ENCODE measurements at places on chromosomes 4 and X. TPM values are rescaled to one million over a fixed set of nuclear protein-coding genes. Genes with fewer than 3 reads are reported as not detected.

The FOXR2 gene
- not detected for total RNA-seq

The TRIM61 gene
- total RNA-seq, result 4.5 TPM

The SLC2A9 gene
- total RNA-seq, result 2.3 TPM

GRCh38 chrX:10926891-10927290 lies 184.2 kb upstream of the HCCS start:
- peak; percentile 57 for DNase-seq

GRCh38 chr4:5032813-5033212 lies 13.6 kb upstream of the CYTL1 start:
- DNase-seq, result no peak

DNA sequence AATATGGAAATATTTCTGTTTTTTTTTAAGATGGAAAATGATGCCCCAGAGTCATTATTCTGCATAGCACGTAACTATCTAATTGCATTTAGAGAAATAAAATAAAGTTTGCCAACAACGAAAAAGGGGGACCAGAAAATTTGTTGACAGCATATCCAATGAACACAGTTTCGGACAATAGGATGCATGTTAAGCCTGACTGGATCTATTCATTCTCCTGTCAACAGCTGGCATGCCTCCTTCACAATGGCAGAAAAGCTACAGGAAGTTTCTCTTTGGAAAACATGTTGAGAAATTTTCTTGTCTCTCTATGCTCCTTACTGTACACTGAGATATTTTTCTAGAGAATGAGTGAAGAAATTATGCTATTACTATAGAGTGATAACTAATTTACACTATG lies 262.5 kb downstream of the GRID2 start:
- DNase-seq, result no peak

GRCh38 chr4:14943749-14944148 lies 58.5 kb upstream of the CPEB2 start:
- DNase-seq, result peak; percentile 5

- no peak for DNase-seq
Measured at GRCh38 chr4:153652051-153652784, 31.9 kb upstream of the TLR2 start.

DNA sequence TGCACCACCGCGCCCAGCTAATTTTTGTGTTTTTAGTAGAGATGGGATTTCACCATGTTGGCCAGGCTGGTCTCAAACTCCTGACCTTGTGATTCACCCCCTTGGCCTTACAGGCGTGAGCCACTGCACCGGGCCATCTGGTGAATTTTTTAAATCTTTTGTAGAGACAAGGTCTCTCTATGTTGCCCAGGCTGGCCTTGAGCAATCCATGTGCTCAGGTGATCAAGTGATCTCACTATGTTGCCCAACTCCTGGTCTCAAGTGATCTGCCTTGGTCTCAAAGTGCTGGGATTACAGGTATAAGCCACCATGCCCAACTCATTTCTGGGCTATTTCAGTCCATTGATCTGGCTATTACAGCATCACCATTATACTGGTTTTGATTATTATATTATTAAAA lies 22.2 kb upstream of the GALNT7 start:
- no peak for DNase-seq

DNA sequence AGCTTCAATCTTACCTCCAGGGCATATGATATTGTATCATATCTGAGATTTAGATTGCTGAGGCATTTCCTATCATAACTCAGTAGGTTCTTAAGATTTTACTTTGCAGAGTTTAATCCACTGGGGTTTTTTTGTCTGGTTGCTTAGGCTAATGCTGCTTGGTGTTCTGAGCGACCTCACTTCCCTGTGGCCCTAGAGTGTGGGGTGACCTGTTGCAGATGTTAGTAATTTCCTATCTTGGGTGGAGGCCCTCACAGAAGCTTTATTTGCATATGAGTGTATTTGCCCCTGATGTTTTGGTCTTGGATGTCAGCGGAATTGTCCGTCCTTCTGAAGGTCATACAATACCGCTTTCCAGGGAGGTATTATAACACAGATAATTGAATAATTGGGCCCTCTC lies 137.1 kb downstream of the NDST3 start:
- DNase-seq, result no peak

DNA sequence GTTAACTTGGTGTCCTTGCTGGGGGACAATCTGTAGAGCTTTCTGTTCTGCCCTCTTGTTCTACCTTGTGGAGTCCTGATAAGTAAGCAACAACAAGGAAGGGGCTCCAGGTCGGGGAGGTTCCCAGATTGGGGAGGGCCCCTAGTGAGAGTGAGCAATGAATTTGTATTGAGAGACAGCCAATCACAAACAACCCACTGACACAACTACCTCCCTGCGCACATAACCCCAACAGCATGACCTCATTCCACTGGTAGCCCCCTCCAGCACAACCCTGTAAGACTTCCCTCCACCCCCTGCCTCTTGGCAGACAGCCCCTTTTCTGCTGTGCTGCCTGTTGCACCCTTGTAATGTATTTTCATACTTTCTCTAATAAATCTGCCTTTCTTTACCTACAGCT lies 19.7 kb upstream of the PNPLA4 start:
- DNase-seq, result no peak

GRCh38 chrX:107571296-107571998 lies 56.9 kb upstream of the PRPS1 start:
- DNase-seq, result peak; percentile 84

DNA sequence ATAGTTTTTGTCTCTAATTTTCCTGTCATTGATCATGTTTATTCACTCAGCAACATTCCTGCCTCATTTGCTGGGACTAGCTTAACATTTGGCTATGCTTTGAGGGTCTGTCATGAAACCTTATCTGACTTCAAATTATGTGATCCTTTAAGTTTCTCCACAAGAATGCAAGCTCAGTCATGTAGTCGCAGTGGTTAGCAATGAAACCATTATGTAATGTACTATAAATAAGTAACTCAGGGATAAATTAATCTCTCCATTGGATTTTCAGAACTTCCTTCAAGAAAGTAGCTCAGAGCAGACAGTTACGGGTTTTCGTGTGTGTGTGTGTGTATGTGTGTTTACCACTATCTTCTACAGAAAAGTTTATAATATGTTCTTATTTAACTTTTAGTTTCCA lies 993.6 kb downstream of the ADGRL3 start:
- peak; percentile 20 for DNase-seq

Measured in fibroblast of lung (primary cell).